ENCODE measurements at places on chromosomes 6 and 20.

- DNase-seq, result no peak
Measured at GRCh38 chr20:33521461-33521860, 31.6 kb downstream of the CBFA2T2 start.

DNA sequence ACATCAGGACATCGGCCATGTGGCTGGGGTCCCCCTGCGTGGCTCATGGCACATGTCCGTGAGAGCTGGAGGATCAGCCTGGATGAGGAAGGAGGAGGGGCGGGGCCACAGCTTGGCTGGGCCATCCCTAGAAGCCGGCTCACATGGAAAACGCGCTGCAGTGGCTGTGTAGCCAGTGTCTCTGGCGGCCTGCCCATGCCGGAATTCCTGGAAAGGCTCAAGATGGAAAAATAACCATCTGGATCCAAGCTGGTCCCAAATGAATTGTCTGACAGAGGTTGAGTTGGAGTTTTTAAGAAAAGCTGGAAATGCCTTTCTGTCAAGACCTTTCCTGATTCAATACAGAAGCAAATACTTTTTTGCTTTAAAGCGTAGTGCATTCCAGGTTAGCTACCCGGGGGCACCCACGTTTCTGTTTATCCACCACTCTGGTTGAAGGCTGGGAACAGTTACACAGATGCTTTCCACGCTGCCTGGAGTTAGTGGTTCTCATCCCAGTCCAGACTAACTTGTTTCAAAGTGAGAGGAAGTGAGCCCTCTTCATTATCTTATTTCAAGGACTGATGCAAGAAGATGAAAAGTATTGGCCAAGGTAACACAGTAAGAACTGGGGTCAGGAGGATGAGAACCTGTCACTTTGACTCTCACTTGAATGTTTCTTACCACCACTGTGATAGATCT, 99.0 kb downstream of the GMPR start:
- no peak for DNase-seq

DNA sequence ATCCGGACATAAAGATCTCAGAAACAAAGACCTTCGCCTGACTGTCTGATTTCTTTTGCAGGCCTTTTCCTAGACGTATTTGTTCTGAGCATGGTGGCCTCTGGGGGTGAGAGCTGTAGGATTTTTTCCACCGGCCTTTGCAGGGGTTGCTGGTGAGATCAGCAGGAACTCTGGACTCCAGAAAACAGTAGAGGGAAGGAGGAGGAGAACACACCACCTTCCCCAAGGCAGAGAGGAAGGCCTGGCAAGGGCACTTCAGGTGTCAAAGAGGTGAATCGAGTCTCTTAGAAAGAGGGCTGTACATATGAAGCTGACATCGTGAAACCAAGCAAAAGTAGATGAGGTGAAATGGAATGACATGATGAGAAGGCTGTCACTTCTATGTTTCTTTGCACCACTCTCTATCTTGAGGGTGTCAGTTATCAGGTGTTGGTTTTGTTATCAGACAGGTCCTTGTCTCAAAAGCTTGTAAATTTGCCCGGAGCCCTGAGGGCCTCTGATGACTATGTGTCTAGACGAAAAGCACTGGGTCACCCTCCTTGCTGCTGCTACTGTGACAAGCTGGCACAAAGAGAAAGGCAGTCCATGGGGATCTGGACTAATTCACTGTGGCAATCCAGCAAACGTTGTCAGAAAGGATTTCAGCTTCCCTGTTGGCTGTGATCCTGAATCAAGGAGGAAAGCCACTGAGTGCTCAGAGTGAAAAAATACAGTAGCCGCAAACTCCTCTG, 91.3 kb upstream of the MAP3K7 start:
- DNase-seq, result no peak

DNA sequence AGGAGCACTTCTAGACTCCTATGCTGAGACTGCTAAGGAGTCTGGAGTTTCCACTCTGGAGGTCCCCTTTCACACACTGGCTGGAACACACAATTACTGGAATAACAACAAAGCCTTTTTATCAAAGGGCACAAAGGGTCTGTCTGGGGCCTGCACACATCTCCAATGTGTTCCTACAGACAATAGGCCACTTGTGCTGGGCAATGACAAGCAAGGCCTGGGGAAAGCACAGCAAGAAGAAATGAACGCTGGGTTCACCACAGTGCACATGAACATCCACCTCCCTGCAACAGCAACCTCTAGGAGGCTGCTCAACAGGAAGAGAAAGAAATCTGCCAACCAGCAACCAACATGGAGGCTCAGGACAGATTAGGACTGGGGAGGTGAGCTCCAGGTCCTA, 43.9 kb downstream of the TRPC4AP start:
- no peak for DNase-seq

Measured in spinal cord (tissue), 10 donors.